Endothelial cell of umbilical vein (primary cell): ENCODE measurements at places on chromosomes 4 and X. TPM values are rescaled to one million over a fixed set of nuclear protein-coding genes. Genes with fewer than 3 reads are reported as not detected.

GRCh38 chr4:17702641-17703040, 78.8 kb downstream of the FAM184B start:
- no peaks in the 10 kb centered on the region for H3K4me1 ChIP-seq
- no peaks in the 10 kb centered on the region for H3K27me3 ChIP-seq
- DNase-seq, result no peak
- no peaks in the 10 kb centered on the region for H3K36me3 ChIP-seq
- no peak overlapping the region for H3K27ac ChIP-seq

GRCh38 chrX:31024866-31025265, 47.0 kb downstream of the FTHL17 start:
- H3K27me3 ChIP-seq, result no peaks in the 10 kb centered on the region
- H3K27ac ChIP-seq, result no peak overlapping the region

DNA sequence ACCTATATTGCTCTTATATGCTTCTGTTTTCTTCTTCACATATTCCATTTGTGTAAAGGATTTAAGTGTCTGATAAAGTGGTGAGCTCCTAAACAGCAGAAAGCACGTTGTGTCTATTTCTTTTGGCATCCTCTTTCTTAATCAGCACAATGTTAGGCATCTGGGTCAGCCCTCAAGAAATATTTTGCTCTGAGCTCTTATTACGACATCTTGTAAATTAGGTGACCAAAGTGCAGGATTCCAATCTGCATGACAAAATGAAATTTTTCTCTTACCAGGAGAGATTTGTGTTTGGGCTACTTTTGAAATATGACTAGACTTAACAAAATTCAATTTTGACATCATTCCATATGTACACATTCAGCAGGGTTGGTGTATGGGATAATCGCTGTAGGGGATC, 210.0 kb upstream of the IGFBP7 start:
- H3K4me3 ChIP-seq, result no peak overlapping the region
- no peaks in the 10 kb centered on the region for H3K4me1 ChIP-seq
- H3K36me3 ChIP-seq, result no peaks in the 10 kb centered on the region
- H3K27me3 ChIP-seq, result no peaks in the 10 kb centered on the region

- no peaks in the 10 kb centered on the region for H3K27me3 ChIP-seq
- H3K4me3 ChIP-seq, result no peak overlapping the region
- H3K4me1 ChIP-seq, result peaks cover 68% of the 10 kb centered on the region
- DNase-seq, result peak; percentile 69
- peak overlapping the region; percentile 79 for H3K27ac ChIP-seq
- no peaks in the 10 kb centered on the region for H3K36me3 ChIP-seq
These were observed 39.4 kb downstream of the LDB2 start for GRCh38 chr4:16859031-16859430.

- no peaks in the 10 kb centered on the region for H3K36me3 ChIP-seq
- H3K4me3 ChIP-seq, result peak overlapping the region; percentile 21
- no peaks in the 10 kb centered on the region for H3K4me1 ChIP-seq
- peak; percentile 4 for DNase-seq
- no peak overlapping the region for H3K27ac ChIP-seq
These were observed 14.9 kb downstream of the SNX12 start for GRCh38 chrX:71053217-71053621.

GRCh38 chr4:138062929-138063328, 179.2 kb downstream of the SLC7A11 start:
- peak; percentile 65 for DNase-seq
- H3K27me3 ChIP-seq, result no peaks in the 10 kb centered on the region
- peaks cover 8% of the 10 kb centered on the region for H3K4me1 ChIP-seq
- peak overlapping the region; percentile 55 for H3K27ac ChIP-seq
- no peaks in the 10 kb centered on the region for H3K36me3 ChIP-seq
- H3K4me3 ChIP-seq, result no peak overlapping the region

GRCh38 chrX:54415534-54416350, 24.5 kb upstream of the TSR2 start:
- no peak for DNase-seq
- H3K27me3 ChIP-seq, result no peaks in the 10 kb centered on the region
- no peak overlapping the region for H3K27ac ChIP-seq

DNA sequence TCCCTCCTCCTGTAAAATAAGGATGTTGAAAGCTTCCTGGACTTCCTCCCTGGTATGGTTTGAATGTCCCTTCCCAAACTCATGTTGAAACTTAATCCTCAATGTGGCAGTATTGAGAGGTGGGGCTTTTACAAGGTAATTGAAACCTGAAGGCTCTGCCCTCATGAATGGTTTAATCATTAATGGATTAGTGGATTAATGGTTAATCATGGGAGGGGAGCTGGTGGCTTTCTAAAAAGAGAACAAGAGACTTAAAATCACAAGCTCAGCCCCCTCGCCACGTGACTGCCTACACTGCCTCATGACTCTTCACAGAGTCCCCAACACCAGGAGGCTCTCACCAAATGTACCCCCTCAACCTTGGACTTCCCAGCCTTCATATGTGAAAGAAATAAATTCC, 124.6 kb upstream of the ANXA3 start:
- H3K36me3 ChIP-seq, result no peaks in the 10 kb centered on the region
- DNase-seq, result no peak
- no peak overlapping the region for H3K4me3 ChIP-seq
- no peaks in the 10 kb centered on the region for H3K4me1 ChIP-seq
- no peak overlapping the region for H3K27ac ChIP-seq

GRCh38 chr4:174429701-174430410, 92.4 kb downstream of the HPGD start:
- no peaks in the 10 kb centered on the region for H3K36me3 ChIP-seq
- no peaks in the 10 kb centered on the region for H3K27me3 ChIP-seq
- DNase-seq, result no peak
- no peak overlapping the region for H3K4me3 ChIP-seq

DNA sequence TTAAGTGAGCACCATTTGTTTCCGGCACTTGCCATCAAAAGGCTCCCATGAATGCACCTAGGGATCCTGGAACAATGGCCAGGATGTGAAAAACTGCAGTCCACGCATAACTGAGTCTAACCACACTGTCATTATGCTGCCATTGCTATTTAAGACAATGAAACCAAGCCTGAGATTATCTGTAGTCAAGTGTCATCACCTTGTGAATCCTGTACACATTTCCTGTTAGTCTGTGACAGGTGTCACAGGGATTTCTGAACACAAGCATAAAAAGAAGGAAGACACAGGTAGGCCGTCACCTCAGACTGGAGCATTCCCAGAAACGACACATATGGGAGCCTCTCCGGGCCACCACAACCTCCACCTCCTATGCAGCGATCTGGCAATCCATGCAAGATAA, 66.7 kb downstream of the HADH start:
- DNase-seq, result no peak
- H3K4me1 ChIP-seq, result no peaks in the 10 kb centered on the region
- no peak overlapping the region for H3K4me3 ChIP-seq
- H3K27me3 ChIP-seq, result peaks cover 3% of the 10 kb centered on the region
- no peak overlapping the region for H3K27ac ChIP-seq

DNA sequence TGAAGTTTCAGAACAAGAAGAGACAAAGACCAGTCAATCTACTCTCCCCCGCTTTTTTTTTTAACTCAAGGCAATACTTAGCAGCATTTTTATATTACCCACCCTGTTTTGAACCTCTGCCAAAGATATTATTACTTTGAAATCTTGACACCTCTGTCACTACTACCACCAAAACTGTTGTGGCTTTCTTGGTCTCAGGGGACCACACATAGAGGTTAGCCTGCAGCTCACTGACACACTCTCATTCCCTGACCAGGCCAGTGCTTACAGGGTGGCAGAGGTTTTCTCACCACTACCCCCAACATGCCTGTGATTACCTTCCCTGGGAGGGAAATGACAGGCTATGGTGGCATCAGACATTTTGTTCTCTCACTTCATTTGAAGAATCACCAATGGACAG, 137.4 kb upstream of the STIM2 start:
- H3K4me3 ChIP-seq, result no peak overlapping the region
- DNase-seq, result no peak
- H3K4me1 ChIP-seq, result no peaks in the 10 kb centered on the region
- H3K27ac ChIP-seq, result no peak overlapping the region
- H3K36me3 ChIP-seq, result no peaks in the 10 kb centered on the region

DNA sequence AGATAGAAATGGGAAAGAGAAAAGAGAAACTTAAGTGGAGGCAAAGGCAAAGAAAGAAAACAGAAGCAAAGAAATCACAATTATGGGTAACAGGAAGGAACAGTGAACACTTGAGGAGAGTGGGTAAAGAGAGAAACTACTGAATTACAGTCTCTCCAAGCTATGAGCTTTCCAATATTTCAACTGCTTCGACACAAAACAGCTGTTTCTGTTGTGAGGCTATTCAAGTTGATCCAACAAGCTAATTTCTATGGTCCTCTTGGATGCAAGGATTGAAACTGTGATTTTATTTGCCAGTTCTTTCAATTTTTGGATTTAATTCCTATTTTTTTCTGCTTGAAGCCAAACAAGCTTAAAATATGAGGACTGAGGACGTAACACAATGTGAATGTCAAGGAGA, 80.5 kb upstream of the ADGRA3 start:
- DNase-seq, result no peak
- no peak overlapping the region for H3K4me3 ChIP-seq
- H3K36me3 ChIP-seq, result no peaks in the 10 kb centered on the region
- H3K4me1 ChIP-seq, result no peaks in the 10 kb centered on the region
- no peaks in the 10 kb centered on the region for H3K27me3 ChIP-seq
- no peak overlapping the region for H3K27ac ChIP-seq

GRCh38 chrX:14956813-14957582, 83.8 kb downstream of the MOSPD2 start:
- no peaks in the 10 kb centered on the region for H3K4me1 ChIP-seq
- no peak overlapping the region for H3K27ac ChIP-seq
- H3K4me3 ChIP-seq, result no peak overlapping the region
- H3K27me3 ChIP-seq, result no peaks in the 10 kb centered on the region
- no peaks in the 10 kb centered on the region for H3K36me3 ChIP-seq

- no peaks in the 10 kb centered on the region for H3K27me3 ChIP-seq
- H3K27ac ChIP-seq, result no peak overlapping the region
- H3K36me3 ChIP-seq, result no peaks in the 10 kb centered on the region
- no peak for DNase-seq
- H3K4me3 ChIP-seq, result no peak overlapping the region
These were observed 794.3 kb downstream of the SH3BGRL start for GRCh38 chrX:81996166-81996565.

GRCh38 chrX:133771086-133771646, 214.2 kb downstream of the GPC3 start:
- no peaks in the 10 kb centered on the region for H3K4me1 ChIP-seq
- no peak for DNase-seq
- H3K4me3 ChIP-seq, result no peak overlapping the region
- no peak overlapping the region for H3K27ac ChIP-seq
- H3K36me3 ChIP-seq, result no peaks in the 10 kb centered on the region

DNA sequence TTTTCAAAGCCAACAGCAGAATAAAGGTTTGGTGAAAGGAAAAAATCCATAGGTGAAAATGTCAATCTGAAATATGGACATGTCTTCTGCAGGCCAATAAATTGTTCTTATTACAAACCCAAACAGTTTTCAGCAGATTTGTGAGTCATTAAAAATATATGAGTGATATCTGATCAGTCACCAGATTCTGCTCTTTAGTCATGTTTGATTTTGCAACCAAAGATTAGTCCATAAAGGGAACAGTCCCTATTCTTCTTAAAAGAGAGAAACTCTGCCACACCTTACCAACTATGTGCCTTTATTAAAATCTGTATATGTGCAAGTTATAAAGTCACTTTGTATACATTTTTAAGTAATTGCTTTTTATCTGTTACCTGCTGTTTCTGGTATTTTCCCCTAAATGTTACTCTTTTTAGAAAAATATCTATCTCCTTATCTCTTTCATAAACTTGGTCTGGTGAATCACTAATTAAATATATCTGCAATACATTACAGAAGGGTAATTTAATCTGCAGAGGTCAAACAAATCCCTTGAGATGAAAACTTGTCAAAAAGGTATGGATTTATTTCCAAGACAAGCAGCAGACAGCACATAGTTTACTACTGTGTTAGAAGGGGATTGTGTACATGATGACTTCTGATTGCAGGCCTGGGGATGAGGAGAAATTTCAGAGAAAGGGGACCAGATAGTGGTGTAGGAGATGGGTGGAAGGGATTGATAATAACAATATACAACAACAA, 322.9 kb upstream of the NWD2 start:
- H3K27ac ChIP-seq, result no peak overlapping the region
- no peak overlapping the region for H3K4me3 ChIP-seq
- H3K36me3 ChIP-seq, result no peaks in the 10 kb centered on the region
- no peaks in the 10 kb centered on the region for H3K27me3 ChIP-seq
- DNase-seq, result no peak

DNA sequence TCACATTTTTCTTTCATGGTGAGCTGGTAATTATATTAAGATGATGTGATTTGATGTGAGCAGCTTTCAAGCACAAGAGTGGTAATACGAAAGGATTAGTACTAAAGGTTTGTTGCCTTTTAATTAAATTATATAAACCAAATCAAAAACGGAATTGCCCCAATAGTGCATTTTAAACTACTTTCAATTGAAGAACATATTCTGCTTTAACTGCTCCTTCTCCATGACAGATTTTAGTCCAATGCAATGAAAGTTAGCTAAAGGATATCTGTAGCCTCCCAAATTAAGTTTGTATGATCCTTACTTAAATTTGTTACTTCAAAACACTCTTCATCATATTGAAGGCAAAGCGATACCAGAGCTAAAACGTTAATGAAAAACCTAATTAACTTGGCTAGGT, 447.1 kb upstream of the AMOT start:
- H3K27me3 ChIP-seq, result no peaks in the 10 kb centered on the region
- H3K4me1 ChIP-seq, result no peaks in the 10 kb centered on the region
- no peak overlapping the region for H3K4me3 ChIP-seq

DNA sequence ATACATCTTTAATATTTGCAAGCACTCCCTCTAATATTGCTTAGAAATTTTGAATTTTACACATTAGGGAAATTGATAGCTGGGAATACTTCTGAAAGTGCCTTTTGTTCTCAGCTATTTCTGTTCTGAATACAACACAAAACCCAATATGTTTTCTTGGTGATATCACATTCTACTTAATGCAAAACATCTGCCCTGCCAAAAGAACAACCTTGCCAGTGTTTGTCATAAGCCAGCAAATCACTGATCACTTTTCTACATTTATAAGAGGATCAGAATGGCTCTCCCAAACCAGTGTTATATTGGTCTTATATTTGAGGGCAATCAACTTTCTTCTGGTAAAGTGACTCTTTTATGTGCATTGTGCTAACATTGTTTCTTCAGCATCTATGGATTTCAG, 126.8 kb upstream of the APOOL start:
- no peaks in the 10 kb centered on the region for H3K27me3 ChIP-seq
- no peaks in the 10 kb centered on the region for H3K36me3 ChIP-seq
- DNase-seq, result no peak
- no peak overlapping the region for H3K27ac ChIP-seq

DNA sequence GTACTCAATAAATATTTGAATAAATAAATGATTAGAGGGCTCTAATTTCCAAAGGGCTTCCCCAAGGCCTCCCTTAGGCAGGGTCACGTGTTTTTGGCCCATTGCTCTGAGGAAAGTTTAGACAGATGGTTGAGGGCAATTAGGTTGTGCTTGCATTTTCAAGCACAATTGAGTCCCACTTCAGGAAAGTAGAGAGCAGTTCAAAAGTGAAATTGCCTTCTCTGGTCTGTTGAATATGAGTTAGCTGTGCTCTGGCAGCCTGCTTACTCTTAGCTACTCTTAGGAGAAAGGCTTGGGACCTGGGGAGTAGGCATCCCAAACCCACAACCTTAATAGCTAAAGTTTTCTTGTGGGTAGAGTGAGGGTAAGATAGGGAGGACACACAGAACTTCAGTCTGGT, 9.0 kb upstream of the DRP2 start:
- no peak overlapping the region for H3K27ac ChIP-seq
- H3K4me3 ChIP-seq, result no peak overlapping the region
- no peaks in the 10 kb centered on the region for H3K36me3 ChIP-seq
- H3K27me3 ChIP-seq, result no peaks in the 10 kb centered on the region
- no peak for DNase-seq

The SPARCL1 gene
- not detected in 2 replicates for total RNA-seq

The CXCL8 gene
- 5.2 and 12.6 TPM in 2 replicates for total RNA-seq

The TMEM144 gene
- 23.0 and 23.9 TPM in 2 replicates for total RNA-seq

The PLCXD1 gene
- total RNA-seq, result 13.5 and 16.8 TPM in 2 replicates

The ENPP6 gene
- total RNA-seq, result not detected in 2 replicates

The CENPVL1 gene
- not detected in 2 replicates for total RNA-seq
